NCI-H187 treated with DMSO at 0.1 percent for 48 hours (cell line): ENCODE measurements at places on chromosomes 16 and 17.
A peak's percentile ranks its signal among the peaks of the same experiment; 100 is the strongest.

GRCh38 chr16:1026784-1027500 is 45.4 kb downstream of the SOX8 start:
- DNase-seq = no peak

- DNase-seq = no peak
Measured at GRCh38 chr17:8466456-8466855, 30.8 kb downstream of the NDEL1 start.

DNA sequence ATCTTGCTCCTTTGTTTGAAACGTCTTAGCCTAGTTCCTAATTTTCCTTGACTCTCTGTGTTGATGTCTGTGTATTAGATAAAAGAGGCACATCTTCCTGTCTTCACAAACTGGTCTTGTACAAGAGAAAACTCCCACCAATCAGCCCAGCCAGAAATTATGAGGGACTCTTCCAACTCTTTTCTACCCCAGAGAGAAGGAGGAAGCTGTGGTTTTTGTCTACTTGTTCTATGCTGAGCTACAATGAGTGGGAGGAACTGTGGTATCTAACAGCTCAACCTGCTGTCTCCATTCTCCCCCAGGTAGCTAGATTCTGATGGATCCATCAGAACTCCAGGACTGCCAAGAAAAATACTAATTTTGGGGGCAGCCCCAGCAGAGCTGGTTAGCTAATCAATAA is 392.5 kb downstream of the HS3ST3B1 start:
- DNase-seq = no peak

DNA sequence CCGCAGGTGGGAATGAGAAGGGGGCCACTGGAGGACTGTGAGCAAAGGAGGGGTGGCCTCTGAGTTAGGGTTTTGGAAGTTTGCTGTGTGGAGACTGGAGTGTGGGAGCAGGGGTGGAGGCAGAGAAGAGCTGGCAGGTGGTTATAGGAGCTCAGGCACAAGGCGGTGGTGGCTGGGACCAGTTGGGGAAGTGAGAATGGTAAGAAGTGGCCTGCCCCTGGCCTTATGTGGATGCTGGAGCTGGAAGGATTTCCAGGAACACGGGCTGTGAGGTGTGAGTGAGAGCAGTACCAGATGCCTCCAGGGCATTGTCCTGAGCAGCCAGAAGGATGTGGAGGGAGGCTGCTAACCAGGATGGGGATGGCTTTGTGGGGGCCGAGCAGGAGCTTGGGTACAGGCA is 277.2 kb downstream of the SNX29 start:
- DNase-seq = no peak

DNA sequence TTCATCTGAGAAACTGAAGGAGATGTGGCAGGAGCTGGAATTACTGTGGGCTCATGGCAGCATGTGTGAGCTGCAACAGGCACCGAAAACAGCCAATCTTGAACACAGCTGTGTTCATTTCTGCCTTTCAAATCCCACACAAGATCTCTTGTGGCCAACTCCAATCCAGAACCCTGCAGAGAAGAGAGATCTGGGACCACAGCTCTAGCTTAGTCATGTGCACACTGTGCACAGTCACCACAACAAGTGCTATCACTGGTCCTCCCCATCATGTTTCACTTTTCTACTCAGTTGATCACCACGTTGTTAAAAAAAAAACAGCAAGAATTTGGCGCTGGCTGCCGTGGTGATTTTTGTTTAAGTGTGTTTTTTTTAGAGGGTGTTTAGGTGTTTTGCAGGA is 254.5 kb upstream of the ELAC2 start:
- no peak for DNase-seq

- DNase-seq = peak; percentile 88
Measured at GRCh38 chr17:45364531-45365390, 47.9 kb upstream of the MAP3K14 start.

DNA sequence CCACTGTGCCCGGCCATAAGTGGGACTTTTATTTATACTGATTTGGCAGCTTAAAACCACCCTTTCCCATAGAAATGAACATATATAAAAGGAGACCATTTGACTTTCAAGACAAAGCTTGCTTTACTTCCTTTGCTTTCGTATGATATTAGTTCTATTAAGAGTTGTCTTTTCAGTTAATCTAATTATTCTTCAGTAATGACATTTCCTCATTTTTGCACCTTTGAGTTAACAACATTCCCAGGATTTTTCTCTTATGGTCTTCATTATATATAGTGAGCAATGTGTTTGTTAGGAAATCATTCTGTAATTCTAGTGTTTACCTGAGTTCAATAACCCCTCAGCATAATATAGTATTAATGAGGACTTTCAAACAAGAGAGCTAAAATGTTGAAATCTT is 173.8 kb downstream of the MAP2K6 start:
- no peak for DNase-seq

- no peak for DNase-seq
Measured at GRCh38 chr17:67180275-67180674, 64.7 kb downstream of the HELZ start.

- no peak for DNase-seq
Measured at GRCh38 chr17:73292031-73292531, 19.7 kb downstream of the CDC42EP4 start.

- no peak for DNase-seq
Measured at GRCh38 chr17:13788385-13788784, 186.7 kb upstream of the HS3ST3A1 start.

DNA sequence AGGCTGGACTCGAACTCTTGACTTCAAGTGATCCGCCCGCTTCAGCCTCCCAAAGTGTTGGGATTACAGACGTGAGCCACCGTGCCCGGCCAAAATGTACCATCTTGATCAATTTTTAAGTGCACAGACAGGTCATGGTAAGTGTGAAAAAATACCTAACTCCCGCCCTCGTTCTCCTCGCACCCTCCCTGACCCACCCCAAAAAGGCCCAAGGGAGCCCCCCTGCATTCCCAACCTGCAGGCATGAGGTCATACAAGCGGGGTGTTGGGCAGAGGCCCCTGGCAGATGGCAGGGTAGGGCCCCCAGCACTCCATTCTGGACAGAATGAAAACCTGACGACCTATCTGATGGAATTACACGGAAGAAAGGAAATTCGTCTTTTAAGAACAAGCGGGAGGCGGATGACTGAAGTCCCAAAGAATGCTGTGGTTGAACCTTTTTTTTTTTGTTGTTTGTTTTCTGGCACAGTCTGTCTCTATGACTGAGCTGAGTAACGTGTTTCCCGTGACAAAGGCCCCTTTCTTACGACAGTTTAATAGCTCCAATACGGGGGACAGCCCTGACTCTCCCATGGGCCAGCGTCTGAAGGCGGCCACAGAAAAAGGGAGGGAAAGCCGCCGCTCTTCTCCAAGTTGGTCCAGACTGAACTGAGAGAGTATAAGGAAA is 376.4 kb downstream of the SLC39A11 start:
- DNase-seq = no peak

- no peak for DNase-seq
Measured at GRCh38 chr17:14299280-14300141, 1.4 kb upstream of the HS3ST3B1 start.

DNA sequence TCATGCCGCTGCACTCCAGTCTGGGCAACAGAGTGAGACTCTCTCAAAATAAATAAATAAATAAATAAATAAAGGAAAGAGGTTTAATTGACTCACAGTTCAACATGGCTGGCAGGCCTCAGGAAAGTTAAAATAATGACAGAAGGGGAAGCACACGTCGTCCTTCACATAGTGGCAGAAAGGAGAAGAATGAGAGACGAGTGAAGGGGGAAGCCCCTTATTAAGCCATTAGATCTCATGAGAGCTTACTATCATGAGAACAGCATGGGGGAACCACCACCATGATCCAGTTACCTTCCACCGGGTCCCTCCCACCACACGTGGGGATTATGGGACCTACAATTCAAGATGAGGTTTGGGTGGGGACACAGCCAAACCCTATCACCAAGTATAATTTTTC is 54.5 kb downstream of the PAFAH1B1 start:
- no peak for DNase-seq

- DNase-seq = no peak
Measured at GRCh38 chr17:34242587-34243363, 12.3 kb upstream of the CCL2 start.

- DNase-seq = no peak
Measured at GRCh38 chr16:66366433-66367299, at the start of gene CDH5. CDH5 (plus strand) TSS chr16:66366691; CDS start chr16:66379338, 12,647 bp downstream.

DNA sequence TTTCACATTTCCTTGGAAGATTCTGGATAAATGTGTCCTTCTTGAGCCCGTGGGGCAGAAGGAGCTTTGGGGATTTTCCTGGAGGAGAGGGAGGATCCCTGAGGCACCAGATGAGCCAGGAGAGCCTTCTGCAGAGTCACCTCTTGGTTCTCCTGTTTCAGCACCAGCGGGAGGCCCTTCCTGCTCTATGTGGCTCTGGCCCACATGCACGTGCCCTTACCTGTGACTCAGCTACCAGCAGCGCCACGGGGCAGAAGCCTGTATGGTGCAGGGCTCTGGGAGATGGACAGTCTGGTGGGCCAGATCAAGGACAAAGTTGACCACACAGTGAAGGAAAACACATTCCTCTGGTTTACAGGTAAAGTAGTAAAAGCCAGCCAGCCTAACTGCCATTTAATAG is 77.1 kb downstream of the ARSG start:
- no peak for DNase-seq

GRCh38 chr17:80482555-80483308 is 6.3 kb upstream of the NPTX1 start:
- no peak for DNase-seq

DNA sequence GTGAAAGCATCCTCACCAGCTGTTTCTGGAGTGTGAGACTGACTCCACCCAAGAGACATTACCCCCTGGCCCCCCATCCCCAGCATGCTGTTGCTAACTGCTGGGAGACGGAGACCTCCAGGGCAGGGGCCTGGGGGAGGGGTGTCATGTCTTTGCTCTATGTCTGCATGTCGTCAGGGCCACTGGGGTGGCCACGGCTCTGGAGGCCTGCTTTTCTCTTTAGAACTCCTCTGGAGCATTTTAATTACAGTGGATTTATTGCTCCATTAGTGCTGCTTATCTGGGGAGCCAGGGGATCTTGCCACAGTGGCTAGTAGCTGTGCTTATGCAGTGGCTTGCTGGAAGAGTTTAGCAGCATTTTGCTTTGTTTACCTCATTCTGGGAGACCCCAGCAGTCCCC is 32.3 kb downstream of the CLEC16A start:
- no peak for DNase-seq

- no peak for DNase-seq
Measured at GRCh38 chr16:49598383-49599170, 225.0 kb downstream of the C16orf78 start.

DNA sequence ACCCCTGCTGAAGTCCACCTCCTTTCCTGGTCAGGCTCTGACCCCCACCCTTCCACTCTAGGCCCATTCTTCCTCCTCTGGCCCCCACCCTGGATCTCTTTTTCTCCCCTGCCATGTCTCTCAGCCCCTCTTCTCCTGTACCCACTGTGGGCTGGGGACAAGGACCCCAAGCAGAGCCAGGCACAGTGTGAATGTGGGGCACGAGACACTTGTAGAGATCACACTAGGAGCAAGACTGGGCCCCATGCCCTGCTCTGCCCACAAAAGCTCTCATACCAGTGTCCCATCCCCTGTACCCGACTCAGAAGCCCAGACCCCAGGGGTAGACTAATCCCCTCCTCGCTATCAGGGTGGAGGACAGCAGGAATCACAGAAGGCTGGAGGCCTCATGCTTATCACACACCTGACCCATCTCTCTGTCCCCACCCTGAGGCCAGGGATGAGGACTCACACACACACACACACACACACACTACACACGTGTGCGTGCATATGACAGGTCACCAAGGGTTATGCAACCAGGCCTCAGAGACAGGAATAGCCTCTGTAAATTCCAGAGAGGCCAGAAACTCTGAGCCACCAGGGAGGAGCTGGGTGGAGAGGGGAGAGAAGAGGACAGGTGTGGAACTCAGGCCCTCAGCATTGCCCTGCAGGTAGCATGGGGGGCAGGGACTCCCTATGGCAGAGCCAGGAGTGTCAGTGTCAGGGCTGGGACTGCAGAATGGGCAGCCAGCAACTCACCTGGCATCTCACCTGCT is 21.1 kb downstream of the ARHGAP27 start:
- no peak for DNase-seq

GRCh38 chr17:36942631-36943125 is 5.4 kb downstream of the LHX1 start:
- DNase-seq = no peak

DNA sequence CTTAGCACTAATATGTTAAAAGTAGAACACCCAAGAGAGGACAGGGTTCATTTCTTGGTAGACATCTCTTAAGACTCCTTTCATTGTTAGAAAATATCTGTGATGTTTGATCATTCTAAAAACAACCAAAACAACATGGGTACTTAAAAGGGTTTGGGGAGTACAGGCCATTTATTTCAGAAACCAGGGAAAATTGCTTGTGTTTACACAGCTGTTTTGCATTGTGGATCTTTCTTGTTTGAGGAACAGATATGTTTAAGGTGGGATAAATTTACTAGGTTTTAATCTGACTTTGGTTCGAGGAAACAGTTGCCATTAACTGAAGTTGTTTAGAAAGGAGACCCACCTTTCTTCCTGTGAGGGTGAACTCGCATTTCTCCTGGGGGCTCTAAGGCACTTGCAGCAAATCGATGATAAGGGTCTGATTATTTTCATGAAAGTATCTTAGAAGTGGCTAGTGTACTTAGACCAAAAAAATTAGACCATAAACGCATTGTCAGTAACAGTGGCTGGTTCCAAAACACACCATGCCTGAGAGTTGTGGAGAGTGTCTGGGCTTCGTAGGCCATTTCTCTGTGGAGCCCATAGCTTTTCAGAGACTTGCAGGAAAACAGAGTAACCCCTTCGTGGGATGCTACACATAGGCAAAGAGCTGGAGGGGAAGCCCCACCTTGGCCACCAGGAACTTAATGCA is 17.6 kb downstream of the CLUAP1 start:
- DNase-seq = no peak

GRCh38 chr17:2847381-2848333 is 51.4 kb downstream of the RAP1GAP2 start:
- DNase-seq = no peak

GRCh38 chr16:9402293-9402860 is 310.9 kb downstream of the HAPSTR1 start:
- DNase-seq = no peak

DNA sequence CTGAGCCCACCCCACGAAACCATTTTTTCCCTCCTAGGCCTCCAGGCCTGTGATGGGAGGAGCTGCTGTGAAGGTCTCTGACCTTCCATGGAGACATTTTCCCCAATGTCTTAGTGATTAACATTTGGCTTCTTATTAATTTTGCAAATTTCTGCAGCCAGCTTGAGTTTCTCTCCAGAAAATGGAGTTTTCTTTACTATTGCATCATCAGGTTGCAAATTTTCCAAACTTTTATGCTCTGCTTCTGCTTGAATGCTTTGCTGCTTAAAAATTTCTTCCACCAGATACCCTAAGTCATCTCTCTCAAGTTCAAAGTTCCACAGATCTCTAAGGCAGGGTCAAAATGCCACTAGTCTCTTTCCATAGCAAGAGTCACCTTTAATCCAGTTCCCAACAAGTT is 12.9 kb upstream of the MYH4 start:
- DNase-seq = no peak
